Stimulated activated CD8-positive, alpha-beta memory T cell treated with anti-CD3 and anti-CD28 coated beads, Interleukin-4, amount 100 ng/mL, for 4 hours (primary cell): ENCODE measurements at places on chromosomes 7 and 10.

DNA sequence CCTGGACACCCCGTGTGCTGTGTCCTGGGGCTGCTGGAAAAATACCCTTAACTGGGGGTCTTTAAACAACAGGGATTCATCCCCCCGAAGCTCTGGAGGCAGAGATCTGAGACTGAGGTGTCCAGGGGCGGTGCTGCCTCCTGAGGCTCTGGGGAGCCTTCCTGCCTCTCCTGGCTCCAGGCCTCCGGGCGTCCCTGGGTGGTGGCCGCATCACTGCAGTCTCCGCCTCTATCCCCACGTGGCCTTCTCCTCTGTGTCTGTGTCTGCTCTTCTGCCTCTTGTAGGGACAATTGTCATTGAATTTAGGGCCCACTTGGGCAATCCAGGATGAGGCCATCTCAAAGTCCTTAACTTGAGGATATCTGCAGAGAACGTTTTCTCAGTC lies 216.6 kb downstream of the WDR37 start:
- DNase-seq, result no peak

- DNase-seq, result no peak
Measured at GRCh38 chr10:73867126-73867807, 7.1 kb downstream of the CAMK2G start.

DNA sequence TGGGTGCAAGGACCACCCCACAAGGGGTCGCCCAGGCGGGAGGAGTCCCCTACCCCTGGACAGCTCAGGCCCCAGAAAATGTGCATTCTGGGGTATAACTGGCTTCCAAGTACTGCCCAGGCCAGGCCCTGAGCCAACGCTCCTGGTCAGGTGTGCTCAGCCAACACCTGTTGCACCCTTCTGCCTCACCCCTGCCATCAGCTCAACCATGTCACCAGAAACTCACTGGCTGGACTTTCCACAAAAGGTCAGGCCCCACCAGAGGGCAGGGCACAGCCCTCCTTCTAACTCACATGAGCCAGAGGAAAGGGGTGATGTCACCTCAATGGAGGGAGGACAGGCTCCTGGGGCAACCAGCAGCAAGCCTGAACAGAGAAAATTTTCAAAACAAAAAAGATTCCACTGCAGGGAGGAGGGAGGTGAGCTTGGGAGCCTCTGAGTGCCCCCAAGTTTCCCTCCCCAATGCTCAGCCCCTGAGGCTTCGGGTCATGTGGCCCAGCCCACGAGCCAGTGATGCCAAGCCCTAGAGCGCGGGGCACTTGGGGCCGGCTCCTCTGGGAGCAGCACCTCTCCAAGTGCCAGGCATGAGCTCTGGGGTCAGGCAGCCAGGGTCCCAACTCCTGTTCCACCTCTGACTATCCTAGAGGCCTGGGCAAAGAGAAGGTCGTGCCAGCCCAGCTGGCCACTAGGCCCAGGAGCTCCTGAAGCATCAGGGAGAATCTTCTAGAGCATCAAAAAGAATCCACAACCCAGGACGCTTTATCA lies 2.2 kb downstream of the OGDHL start:
- DNase-seq, result no peak

- DNase-seq, result no peak
Measured at GRCh38 chr7:13770305-13770704, 219.2 kb downstream of the ETV1 start.

DNA sequence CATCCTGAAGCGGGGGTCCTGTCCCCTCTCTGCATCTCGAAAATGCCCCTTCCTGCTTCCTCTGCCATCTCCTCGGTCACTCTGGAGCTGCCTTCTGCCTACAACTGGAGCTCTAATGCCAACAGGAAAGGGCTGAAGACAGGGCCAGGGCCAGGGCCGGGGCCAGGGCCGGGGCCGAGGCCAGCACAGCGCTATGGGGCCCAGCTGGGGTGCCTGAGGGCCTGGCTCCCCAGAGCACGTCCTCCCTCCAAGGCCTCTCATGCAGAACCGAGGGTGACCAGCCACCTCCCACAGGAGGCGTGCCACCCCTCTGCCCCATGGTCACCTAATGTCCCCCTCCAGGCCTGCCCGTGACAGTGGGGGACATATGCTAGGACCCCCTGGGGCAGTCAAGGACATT lies 155.7 kb downstream of the PRKAG2 start:
- no peak for DNase-seq

DNA sequence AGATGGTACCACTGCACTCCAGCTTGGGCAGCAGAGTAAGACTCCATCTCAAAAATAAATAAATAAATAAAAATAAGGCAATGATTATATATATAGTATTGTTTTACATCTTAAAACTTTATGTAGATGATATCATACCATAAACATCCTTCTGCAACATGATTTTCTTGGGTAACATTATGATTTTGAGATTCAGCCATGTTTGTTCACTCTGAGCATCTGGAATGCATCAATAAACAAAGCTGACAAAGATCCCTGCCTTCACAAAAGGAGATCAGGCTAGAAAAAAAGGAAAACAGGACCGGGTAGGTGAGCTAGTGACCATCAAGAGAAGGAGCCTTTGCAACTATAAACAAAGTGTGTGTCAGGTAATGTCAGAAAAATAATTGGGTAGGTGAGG lies 31.9 kb upstream of the KAT6B start:
- no peak for DNase-seq

- DNase-seq, result no peak
Measured at GRCh38 chr7:2411049-2411448, 7.6 kb downstream of the CHST12 start.

- no peak for DNase-seq
Measured at GRCh38 chr10:119267384-119267783, 60.0 kb downstream of the GRK5 start.

DNA sequence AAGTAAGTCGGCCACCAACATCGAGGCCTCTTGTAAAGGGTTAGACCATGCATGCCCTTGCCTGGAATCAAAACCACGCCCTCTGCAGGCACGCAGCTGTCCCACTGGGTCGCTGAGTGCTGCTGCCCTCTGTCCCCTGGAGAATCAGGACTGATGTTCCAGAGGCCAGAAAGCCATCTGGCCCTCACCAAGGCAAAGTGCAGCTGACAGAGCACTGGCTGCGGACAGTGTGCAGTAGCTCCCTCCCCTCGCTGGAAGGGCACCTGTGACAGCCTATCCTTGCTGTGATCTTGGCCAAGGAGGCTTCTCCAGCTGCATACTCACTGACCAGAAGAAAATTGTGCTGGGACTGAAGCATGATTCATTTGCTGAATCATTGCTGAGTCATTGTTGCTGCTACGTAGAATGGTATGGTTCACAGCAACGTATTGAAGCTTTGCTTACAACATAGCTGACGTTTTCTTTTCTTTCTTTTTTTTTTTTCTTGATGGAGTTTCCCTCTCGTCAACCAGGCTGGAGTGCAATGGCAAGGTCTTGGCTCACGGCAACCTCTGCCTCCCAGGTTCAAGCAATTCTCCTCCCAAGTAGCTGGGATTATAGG lies 30.4 kb downstream of the DDC start:
- DNase-seq, result no peak

DNA sequence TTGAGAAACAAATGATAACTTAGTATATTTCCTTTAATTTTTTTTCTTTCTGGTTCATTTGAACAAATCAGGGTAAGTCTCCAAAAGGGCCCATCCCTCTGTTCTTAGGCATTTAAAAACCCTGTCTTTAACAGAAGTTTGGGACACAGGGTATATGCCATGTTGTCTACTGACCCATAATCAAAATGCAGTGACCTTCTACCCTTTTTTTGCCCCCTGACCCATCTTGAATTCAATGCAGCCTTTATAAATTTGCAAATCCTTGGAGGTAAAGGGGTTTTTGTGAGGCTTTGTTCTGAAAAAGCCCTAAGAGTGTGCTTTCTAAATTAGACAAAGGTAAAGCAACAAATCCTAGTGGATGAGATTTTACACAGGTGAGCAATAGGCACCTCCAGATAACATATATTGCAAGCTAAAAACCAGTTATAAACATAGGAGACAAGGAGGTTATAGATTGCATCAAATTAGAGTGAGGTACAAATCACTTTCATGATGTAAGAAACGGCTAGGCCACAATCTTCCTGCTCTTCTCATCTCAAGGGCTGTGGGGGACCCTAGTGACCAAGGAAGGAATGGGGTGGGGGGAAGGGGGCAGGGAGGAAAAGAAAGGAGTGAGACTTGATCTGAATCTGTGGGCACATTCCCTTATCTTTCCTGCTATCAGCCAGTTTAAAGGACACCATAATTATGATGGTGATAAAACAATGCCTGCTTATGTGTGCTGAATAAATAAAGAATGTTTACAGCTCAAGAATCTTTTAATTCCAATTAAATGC lies 2.7 kb downstream of the SKIDA1 start:
- no peak for DNase-seq

GRCh38 chr10:80158126-80158525 lies 25.6 kb downstream of the PLAC9 start:
- no peak for DNase-seq

- no peak for DNase-seq
Measured at GRCh38 chr7:24820730-24821044, 63.4 kb upstream of the GSDME start.

DNA sequence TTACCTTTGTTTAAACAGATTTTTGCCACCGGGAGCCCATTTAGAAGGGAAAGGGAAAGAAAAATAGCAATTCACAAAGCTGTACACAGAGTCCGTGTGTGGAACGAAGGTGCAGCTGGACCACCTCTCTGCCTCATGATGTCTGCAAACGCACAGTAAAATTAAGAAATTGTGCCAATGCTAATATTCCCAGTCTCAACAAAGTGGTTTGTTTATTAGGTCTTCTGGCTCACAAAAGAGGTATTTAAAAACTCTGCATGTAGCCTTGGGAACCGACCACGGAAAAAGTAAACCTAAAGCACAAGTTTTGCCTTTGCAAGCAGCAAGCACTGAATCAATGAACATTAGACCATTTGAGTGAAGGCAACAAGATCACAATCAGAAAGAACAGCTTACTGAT lies 57.7 kb downstream of the CREB3L2 start:
- DNase-seq, result no peak

DNA sequence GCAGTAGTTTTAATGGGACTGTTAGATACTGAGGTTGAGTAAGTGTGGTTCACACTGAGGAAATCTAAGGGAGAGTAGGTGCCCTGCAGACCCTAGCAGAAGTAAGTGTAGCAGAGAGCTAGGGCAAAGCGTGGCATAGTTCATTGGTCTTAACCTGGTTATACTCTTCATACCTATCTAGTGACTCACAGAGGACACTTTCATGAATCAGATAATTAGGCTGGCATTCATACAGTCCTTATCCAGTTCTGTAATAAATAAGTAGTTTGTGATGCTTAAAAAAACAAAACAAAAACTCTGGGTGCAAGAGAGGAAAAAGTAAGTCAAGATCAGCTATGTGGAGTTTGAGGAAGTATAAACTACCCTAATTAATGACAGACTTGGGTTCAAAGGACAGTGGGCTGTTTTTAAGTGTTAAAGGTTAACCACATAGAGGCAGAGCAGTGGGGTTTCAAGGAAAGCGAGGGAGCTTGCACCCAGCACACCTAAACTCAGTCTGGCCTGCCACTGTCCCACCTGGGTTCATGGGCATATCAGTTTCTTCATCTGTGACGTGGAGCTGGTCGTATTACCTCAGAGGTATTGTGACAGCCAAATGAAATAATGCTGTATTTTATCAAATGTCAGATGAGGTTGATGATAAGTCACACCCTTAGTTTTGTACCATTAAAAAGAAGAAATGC lies 27.1 kb downstream of the LMTK2 start:
- DNase-seq, result no peak

DNA sequence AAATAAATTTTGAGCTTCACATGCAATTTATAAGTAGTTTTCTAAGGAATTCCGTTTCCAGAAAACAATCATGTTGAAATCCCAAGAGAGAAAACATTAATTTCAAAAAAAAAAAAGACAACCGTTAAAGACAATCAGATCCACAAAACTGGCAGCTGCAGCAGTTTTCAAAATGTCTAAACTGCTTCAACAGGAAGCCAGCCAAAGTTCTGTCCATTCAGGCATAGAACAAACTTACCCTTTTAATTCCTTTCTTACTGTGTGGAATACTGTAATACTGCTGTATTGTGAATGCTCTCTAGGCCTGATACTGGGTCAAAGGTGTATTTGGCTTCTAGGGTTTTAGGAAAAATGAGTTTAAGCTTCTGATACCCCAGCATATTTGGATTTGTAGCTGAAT lies 31.6 kb downstream of the HOXA1 start:
- no peak for DNase-seq

DNA sequence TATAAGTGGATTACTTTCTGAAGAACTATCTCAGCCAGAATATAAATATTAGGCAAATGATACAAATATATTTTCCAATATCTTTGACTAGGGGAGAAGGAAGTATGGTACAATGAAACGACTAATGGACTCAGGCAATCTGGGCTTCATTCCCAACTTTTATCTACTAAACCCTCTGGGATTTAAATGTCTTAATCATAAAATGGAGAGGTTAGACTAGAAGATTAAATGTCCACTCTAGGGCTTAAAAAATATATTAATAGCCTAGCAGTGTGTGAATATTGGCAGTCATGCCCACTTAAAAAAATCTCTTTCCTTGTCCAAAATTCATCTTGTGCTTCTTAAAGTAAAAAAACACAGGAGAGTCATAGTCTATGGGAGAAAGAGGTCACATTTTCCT lies 98.3 kb downstream of the CTTNBP2 start:
- no peak for DNase-seq
